ENCODE measurements at places on chromosomes 4 and X.

DNA sequence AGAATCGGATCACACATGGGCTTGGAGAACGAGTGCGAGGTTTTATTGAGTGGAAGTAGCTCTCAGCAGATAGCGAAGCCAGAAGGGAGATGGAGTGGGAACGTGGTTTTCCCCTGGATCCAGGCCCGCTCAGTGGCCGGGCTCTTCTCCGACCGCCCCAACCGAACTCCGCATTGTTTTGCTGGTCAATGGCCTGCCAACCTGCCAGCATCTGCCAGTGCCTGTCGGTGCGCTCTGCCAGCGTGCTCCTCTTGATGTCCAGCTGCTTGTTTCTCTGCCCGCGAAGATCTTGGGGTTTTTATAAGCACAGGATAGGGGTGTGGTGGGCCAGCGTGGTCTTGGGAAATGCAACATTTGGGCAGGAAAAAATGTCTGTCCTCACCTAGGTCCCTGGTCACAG, 5.6 kb upstream of the SYTL5 start:
- DNase-seq: no peak

GRCh38 chrX:75989806-75990590, 182.9 kb upstream of the PBDC1 start:
- no peak for DNase-seq

GRCh38 chr4:156974264-156974663, 2.7 kb upstream of the PDGFC start:
- DNase-seq: no peak

DNA sequence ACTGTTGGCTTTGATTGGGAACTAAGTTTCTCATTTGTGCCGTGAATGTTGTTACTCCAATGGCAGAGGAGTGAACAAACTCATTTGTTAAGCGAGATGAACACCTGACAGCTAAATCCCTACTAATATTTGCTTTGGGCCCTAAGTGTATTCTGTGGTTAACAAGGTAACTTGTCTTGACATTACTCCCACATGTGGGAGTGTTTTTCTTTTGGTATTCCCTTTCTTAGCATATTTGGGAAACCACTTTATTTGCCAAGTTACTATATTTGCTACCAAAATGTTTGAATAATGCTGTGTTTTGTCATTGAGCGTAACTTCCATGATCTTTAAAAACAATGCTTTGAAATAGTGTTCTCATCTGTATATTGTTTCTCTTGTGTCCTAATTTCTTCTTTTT, 82.5 kb downstream of the ARHGAP10 start:
- DNase-seq: no peak

GRCh38 chrX:13923289-13923688, 106.4 kb upstream of the GPM6B start:
- no peak for DNase-seq

DNA sequence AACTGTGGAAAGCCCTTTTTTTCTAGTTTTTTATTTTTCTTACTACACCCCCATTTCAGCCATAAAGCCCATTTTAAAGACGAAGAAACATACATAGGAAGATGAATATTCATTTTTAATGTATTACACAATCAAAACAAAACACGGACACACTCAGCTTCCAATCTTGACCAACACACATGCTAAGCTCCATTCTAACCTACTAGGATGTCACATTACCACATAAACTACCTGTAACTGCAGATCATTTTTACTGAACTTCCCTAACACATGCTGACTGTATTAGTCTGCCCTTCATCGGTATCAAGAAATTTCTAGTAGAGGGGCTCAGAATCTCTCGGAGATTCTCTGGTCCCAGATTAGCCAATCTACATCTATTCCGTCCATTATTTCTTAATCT, 1.8 kb downstream of the CCNI start:
- DNase-seq: no peak

- DNase-seq: peak; percentile 13
Measured at GRCh38 chr4:140556372-140557085, 12.2 kb downstream of the UCP1 start.

- DNase-seq: no peak
Measured at GRCh38 chr4:13537832-13538177, 6.5 kb downstream of the NKX3-2 start.

- no peak for DNase-seq
Measured at GRCh38 chr4:123581802-123582201, 185.2 kb downstream of the SPRY1 start.

DNA sequence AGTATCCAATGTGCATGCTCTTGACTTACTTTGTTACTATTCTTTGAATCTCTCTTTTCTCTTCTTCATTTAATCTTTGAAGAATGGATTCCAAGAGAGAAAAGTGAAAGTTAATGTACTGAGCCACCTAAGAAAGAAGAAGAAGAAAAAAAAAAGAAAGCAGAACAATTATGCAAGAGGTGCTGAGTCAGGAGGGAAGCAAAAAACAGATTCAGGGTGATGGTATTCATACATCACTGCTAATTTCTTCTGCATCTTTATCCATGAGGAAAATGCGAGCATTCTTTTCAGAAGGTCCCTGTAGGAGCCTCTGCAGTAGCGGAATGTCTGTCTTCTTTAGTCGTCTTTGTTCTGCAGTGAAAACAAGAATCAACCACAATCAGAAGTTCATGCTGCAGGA, 43.9 kb downstream of the RASSF6 start:
- no peak for DNase-seq

DNA sequence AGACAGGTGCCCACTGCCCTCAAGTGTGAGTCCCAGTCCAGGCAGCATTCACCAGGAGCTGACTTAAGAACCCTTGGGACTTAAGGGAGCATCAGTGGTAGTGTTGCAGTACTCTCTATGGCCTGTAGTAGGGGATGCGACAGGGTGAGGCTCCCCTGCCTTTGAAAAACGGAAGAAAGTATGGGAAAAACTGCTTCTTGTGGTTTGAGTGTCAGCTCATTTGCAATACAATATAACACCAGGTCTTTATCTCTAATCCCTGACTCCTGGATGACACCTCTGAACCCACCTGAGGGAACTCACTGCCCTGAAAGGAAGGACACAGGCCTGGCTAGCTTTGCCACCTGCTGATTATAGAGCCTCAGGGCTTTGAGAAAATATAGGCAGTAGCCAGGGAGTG, 176.0 kb downstream of the SMARCA1 start:
- peak; percentile 1 for DNase-seq

DNA sequence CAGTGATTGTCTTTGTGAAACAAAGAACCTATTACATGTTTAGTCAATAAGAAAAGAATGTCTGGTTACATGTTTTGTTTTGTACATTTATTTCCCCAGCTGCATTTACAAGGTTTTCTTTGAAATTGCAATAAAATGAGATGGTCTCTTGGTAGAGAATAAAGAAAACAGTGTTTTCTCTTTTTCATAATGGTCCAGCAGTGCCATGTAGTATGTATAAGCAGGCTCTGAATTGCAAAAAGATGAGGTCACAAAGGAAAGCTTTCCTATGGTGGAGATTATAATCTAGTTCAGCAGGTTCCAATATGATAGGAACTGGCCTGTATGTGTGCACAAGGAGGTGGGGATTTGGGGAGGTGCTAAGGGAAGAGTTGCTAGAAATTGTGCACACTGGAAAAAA, 1417.3 kb downstream of the STIM2 start:
- no peak for DNase-seq

- peak; percentile 57 for DNase-seq
Measured at GRCh38 chrX:71181558-71181909, 36.9 kb downstream of the NLGN3 start.

DNA sequence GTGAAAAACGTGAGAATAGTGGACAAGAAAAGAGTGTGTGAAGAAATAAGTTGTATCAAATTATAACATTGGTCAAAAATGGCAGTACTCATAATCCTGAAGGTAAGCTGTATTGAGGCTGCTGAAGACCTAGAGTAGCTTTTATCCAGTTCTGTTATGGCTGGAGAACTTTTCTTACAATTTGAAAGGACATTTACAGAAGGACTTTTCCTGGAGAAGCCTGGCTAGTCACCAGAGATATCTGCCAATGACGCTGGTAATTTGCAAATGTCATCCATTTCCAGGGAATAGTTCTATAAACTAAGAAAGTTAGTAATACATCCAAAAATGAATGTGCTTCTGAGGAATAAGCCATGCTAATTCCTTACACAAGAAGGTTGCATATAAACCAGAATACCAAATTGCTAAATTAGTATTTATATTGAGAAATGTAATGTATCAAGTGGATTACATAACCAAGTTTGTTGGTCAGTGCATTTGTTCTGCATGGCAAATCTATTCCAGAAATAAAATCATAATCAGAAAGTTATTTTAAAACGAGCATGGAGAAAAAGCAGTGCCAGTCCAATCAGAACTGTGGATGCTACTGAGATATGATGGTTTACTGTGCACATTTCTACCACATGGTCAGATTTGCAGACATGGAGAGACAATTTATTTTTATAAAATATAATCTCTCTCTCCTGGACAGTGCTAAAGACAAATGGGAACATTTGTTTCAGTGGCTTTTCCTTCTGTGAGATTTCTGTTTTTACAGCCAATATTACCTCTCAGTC, 743.7 kb upstream of the HS3ST1 start:
- DNase-seq: no peak

- DNase-seq: no peak
Measured at GRCh38 chr4:152581536-152582160, 45.8 kb upstream of the FBXW7 start.

GRCh38 chr4:76067652-76068286, 6.7 kb upstream of the ART3 start:
- DNase-seq: peak; percentile 72

DNA sequence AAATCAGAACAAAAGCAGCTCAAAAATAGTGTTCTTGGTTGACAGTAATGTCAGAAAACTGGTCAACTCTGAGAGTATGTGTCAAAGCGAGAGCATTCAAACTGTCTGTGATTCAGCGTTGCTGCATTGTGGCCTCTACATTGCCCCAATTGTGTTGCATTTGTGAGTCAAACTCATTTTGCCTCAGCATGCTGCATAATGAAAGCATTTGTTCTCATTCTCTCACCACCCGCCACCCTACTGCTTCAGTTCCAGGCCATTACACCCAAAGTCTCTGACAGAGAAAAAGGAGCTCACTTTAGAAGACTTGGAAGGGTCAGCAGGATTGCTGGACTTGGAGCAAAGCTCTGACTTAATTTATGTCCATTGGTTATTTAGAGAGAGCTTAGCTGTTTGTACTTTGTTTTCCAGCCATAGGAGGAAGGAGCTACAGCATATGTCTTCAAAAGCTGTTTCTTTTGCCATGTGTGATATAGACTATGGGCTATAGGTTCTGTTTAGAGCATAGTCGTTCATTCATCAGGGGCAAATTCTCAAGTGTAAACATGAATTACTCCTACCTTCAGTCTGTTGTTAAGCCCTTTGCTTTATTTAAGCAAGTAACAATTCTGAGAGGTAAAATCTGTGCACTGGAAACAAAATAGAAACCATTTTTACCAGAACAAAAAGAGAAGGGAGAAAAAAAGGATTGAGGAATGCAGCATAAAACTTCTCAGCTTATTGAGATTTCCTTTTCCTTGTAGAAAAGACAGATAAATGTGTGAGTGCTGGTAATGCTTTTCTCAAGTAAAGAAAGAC, 153.4 kb upstream of the ANK2 start:
- no peak for DNase-seq

GRCh38 chrX:84737471-84737871, 235.2 kb upstream of the HDX start:
- no peak for DNase-seq

GRCh38 chr4:24856586-24856985, 56.3 kb downstream of the CCDC149 start:
- DNase-seq: no peak

DNA sequence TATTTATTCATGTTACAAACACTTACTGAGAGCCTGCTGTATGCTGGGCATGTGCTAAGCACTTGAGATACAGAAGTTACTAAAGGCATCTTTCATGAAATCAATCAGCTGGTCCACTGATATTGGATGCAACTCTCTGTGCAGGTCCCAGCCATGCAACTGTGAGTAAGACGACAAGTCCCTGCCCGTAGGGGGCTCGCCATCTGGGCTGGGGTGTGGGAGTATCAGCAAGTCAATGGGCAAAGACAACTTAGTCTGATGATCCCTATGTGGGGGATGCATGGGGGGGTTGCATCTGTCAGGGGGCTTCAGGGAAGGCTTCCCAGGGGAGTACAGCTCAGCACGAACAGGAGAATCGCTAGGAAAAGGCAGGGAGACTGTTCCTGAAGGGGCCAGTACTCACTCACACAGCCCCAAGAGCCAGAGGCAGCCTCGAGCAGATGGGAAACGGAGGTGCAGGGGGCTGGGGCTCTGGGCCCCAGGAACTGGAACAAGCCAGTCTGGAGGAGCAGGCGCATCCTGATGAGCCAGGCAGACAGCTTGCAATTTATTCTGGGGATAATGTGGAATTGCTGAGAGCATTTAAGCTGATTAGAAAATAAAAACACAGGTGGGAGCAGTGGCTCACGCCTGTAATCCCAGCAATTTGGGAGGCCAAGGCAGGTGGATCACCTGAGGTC, 40.2 kb downstream of the CRMP1 start:
- DNase-seq: no peak

DNA sequence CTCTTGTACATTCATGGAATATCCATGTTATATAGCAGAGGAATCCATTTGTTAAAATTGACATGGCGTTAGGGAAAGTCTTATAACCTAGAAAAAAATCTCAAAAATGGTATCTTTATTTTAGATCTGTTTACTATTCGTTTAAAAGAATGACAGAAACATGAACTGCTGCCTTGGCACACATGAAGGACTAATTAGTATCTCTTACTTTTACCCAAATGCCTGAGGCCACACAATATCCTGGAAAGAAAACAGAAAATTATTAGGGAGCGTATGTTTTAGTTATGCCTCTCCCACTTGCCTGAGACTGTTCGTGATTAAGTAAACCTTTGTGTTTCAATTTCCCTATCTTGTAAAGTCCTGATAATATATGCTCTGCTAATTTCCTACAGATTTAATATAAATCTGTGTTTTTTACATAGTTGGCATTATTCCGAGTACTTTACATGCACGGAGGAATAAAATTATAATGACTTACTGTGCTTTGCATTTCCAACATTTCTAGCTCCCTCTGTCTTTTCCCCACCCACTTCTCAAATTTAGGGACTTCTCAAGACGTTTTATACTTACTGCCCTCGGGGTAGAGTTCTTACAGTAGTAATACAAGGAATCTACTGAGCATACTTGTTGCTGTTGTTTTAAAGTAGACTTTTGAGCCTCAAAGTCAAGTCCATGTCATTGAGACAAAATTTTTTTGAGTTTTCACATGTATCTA, 147.3 kb downstream of the VEGFC start:
- DNase-seq: no peak

- no peak for DNase-seq
Measured at GRCh38 chrX:45435481-45435880, 234.8 kb upstream of the DIPK2B start.

- no peak for DNase-seq
Measured at GRCh38 chr4:134546279-134546678, 344.7 kb upstream of the PABPC4L start.

GRCh38 chr4:185237175-185237574, 27.8 kb downstream of the SNX25 start:
- no peak for DNase-seq

DNA sequence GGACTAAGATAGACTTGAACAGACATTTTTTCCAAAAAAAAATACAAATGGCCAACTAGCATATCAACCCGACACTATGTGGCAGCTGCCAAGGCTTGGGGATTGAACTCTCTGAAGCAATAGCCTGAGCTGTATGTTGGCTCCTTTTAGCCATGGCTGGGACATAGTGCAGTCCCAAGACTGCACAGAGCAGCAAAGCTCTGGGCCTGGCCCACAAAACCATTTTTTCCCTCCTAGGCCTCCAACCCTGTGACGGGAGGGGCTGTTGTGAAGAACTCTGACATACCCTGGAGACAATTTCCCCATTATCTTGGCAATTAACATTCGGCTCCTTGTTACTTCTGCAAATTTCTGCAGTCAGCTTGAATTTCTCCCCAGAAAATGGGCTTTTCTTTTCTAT, 50.1 kb downstream of the CISD2 start:
- no peak for DNase-seq

GRCh38 chr4:94575652-94576051, 123.9 kb downstream of the PDLIM5 start:
- DNase-seq: no peak

Measured in OCI-LY7 (cell line).